NCI-H226 (cell line): ENCODE measurements at places on chromosomes 11 and 22.

GRCh38 chr11:87141322-87141721, 103.6 kb downstream of the TMEM135 start:
- no peak for DNase-seq

- DNase-seq: no peak
Observed at GRCh38 chr11:108131993-108132392, 10.6 kb downstream of the ACAT1 start.

GRCh38 chr11:83044958-83045712, 26.6 kb downstream of the RAB30 start:
- peak; percentile 28 for DNase-seq

- no peak for DNase-seq
Observed at GRCh38 chr11:116927163-116927974, 89.9 kb upstream of the APOA1 start.

GRCh38 chr11:102064316-102064715, 17.1 kb downstream of the CFAP300 start:
- DNase-seq: no peak

DNA sequence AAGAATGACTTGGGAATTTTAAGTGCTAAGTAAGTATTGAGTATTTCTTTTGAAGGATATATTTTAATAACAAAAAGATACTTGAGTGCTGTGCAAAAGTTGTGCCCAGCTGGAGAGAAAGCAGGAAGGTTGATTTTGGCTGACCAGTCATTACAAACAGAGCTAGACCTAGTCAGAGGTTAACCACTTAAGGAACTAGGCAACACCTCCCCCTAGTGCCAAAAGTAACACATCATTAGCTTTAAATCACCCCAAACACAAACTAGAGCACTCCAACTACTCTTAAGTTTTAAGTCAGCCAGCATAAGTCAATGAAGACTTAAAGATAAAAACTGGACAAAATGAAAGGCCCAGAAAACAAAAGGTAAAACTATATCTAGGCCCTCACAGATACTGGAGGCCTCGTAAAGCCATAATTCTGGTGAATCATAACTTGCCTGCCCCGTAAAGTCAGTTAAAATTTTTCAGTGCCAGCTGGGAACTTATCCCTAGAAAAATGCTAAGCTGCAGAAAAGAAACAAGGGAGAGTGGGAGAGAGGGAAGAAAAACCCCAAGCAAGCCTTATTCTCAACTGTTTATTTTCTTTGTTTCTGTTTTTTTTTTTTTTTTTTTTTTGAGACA, 4.6 kb downstream of the TMEM9B start:
- DNase-seq: peak; percentile 60

DNA sequence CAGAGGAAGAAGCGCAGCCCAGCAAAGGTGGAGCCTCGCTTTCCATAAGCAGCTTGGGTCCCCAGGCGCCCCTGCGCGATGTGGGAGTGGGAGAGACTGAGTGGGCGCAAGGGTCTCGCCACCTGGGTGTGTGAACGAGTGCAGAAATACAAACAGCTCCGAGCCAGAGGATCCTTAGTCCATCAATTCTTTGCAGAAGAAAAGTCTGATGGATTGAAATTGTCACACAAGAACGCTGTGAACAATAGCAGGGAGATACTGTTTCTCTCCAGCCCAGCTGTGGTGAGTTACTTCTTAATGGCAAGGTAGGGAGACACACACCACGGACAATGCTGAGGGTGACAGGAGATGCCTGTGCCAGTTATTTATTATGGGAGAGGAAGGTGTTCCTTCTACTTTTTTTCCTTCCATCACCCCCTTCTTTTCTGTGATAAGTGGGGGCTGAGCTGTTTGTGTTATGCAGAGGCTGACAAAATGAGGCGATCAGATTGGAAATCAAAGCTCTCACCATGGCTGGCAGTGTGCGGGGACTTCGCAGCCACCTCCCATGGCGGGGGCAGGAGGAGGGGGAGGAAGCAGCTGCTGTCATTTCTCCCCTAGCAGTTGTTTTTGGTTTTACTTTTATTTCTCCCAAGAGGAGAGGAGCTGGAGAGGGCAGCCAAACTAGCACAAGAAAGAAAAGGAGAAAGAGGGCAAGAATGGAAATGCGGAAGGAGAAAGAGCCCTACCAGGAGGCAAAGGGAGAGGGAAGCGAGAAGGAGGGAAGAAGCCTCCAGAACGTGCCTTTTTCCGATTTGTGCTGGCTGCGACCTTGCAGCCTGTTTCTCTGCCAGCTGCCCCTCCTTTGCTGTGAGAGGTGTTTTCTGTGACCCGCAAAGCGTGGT, 755.8 kb downstream of the NTM start:
- no peak for DNase-seq

GRCh38 chr11:64858467-64859263, 14.2 kb upstream of the CDC42BPG start:
- no peak for DNase-seq

DNA sequence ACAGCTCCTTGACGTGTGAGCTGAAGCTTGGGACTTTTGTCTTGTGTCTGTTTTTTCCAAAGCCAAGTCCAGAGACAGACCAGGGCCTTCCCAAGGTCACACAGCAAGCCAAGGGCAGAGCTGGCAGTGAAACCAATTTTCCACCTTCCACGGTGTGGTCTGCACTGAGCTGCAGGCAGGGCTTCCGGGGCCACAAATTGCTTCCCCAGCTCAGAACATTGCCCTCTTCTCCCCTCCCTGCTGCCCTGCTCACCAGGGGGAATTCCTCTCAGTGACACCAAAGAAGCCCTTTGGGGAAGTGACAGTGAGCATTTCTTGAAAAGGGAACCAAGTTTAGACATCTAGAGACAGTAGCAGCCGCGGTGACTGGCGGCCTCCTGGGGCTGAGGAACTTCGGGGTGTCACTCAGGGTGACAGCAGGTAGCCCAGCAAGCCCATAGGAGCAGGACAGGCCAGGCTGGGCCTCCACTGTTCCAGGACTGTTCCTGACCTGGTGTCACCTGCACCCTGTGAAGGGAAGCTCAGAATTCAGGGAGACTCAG, 9.2 kb downstream of the FXYD2 start:
- no peak for DNase-seq

DNA sequence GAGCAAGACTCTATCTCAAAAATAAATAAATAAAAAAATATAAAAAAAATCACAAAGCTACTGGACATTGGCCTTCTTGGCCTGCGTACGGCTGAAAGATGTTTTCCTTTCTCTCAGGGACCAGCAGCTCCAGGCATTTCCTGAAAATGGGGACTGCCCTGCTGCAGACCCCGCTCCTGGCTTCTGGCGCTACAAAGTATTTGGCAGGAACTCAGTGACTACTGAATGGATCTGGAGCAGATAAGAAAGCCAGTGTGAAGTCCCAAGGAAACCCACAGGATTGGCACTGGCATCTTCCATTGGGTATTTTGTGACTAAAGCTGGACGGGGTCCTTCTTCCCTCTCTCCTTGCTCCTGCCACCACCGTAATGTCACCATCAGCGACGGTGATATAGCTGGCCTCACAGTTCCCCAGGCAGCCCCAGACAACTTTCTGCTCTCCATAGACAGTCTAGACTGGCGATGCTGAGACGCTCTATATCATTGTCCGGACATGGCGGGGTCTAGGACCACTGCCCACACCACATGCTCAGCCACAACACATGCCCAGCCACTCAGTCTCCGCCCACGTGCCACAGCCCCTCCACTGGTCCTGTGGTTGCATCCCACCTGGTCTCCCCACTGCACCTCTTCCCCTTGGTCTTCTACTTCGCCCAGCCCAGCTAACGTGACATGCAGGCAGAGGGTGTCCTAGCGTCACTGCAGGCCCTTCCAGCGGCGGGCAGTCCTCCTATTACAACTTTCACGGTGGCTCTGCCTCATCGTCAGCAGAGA, 22.7 kb upstream of the YPEL1 start:
- no peak for DNase-seq

DNA sequence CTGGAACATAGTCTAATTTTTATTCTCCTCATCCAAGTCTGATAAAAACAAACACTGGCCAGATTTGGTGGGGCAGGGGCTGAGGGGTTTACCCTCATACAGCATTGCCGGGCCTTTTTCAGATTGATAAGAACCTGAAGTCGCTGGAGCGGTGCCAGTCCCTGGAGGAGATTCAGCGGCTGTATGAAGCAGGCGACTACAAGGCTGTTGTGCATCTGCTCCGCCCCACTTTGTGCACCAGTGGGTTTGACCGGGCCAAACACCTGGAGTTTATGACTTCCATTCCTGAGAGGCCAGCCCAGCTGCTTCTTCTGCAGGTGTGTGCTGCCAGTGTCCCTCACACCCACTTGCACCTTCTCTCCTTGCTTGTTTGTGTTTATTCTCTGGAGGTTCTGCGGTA, 55.8 kb downstream of the CABIN1 start:
- DNase-seq: no peak

- DNase-seq: no peak
Observed at GRCh38 chr11:130051082-130051481, 18.6 kb upstream of the APLP2 start.

DNA sequence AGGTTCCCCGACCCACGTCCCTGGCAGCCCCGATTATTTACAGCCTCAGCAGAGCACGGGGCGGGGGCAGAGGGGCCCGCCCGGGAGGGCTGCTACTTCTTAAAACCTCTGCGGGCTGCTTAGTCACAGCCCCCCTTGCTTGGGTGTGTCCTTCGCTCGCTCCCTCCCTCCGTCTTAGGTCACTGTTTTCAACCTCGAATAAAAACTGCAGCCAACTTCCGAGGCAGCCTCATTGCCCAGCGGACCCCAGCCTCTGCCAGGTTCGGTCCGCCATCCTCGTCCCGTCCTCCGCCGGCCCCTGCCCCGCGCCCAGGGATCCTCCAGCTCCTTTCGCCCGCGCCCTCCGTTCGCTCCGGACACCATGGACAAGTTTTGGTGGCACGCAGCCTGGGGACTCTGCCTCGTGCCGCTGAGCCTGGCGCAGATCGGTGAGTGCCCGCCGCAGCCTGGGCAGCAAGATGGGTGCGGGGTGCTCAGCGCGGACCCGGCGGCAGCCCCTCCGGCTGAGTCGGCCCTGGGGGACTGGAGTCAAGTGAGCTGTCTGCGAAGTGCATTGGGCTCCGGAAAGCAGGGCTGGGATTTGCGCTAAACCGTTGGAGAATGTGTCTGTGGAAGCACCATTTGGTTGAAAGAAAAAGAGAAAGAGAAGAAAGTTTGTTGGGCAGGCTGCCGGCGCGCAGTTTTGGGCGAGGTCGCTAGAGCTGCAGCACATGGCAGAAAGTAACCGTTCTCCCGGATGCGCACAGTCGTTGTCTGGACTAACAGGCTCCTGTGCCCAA, at the start of gene CD44:
TSS of gene CD44 (plus strand) at position 229 of the 779 bp plus-strand sequence. CDS start at position 362, 133 bp downstream.
- DNase-seq: peak; percentile 82

GRCh38 chr11:62553080-62553838, 6.7 kb upstream of the AHNAK start:
- peak; percentile 97 for DNase-seq

DNA sequence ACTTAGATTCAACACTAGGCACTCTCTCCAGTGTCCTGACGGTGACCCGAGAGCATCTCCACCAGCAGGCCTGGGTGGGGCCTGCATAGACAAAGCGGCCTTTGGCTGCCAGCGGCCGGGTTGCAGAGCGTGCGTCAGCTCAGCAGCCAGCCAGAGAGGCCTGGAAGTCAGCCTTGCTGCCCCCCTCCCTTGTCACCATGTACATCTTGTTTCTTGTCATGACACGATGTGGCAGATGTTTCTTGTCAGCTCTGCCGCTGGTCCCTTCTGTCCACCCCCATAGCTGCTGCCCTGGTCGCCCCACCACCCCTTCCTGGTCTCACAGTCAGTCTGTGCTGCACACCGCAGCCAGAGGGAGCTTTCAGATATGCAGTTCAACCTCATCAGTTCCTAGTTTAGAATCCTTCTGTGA, 33.1 kb upstream of the CBX7 start:
- no peak for DNase-seq

GRCh38 chr11:75205564-75206020, 35.0 kb upstream of the TPBGL start:
- DNase-seq: no peak

DNA sequence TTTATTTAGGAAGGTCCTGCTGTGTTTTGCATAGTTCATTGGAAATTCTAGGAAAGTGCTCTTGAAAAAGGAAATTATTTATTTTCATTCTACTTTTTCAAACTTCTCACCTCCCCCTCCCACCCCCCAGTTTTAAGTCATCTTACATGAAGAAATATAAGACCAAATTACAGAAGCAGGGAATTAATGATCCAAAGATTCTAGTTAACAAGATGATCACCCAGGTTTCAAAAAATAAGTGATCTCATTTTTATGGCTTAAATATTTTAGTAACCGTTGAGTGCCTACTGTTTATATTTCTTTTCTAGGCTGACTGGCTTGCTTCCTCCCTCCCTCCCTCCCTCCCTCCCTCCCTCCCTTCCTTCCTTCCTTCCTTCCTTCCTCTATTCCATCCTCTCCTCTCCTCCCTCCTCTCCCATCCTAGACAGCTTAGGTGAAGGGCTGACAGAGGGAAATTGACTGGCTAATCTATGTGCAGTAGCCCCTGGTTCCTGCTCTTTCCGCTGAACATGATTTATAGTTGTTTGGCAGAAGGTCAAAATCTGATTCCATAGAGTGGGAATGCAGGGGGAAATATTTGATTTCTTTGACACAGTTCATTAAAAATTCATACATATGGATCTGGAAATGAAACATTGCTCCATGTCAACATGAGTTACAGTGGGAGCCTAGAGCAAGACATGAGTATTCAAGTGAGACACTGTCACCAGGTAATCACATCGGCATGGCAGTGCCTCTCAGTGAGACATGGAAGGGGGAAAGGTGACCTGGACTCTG, 123.4 kb downstream of the COMMD9 start:
- DNase-seq: peak; percentile 20

- DNase-seq: peak; percentile 62
Observed at GRCh38 chr11:86063536-86063935, 5.3 kb downstream of the PICALM start.

DNA sequence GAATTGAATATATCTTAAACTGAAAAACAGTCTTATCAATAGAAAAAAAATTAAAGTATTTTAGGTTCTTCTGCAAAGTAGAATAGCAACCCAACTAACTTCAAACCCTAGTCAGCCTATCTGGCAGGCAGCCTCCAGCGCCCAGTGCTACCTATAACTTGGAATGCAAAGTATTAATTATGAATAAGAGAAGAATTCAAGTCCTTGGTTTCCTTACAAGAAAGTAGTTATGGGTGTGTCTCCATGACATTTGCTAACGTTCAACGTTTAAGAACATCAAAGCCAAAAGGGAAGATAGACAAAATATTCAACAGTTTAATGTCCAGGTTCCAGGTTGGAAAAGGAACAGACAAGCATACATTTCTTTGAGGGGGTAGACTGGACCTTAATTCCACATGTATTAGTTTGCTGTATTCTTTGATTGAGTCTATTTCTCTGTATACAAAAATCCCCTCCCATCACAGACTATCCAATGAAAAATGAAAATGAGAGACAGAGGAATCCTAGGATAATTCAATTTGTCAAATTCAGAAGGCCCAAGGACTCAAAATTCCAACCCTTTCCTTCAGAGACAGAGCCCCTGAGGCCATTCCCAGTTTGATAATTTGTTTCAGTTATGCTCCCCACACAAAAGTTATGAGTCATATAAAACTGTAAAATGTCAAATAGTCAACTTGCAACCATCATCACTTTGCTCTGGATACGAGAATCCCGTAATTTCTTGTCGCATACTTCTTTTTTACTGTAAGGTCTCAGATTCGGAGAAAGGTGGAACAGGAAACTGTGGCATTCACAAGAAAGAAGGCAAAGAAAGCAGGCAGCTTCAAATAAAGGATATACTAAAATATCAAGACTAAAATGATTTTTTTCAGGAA, 83.7 kb upstream of the CHRM4 start:
- peak; percentile 78 for DNase-seq

GRCh38 chr11:88623531-88623930, 286.0 kb upstream of the CTSC start:
- no peak for DNase-seq
